T-helper 2 cell (primary cell): ENCODE measurements at places on chromosomes 4 and X.

DNA sequence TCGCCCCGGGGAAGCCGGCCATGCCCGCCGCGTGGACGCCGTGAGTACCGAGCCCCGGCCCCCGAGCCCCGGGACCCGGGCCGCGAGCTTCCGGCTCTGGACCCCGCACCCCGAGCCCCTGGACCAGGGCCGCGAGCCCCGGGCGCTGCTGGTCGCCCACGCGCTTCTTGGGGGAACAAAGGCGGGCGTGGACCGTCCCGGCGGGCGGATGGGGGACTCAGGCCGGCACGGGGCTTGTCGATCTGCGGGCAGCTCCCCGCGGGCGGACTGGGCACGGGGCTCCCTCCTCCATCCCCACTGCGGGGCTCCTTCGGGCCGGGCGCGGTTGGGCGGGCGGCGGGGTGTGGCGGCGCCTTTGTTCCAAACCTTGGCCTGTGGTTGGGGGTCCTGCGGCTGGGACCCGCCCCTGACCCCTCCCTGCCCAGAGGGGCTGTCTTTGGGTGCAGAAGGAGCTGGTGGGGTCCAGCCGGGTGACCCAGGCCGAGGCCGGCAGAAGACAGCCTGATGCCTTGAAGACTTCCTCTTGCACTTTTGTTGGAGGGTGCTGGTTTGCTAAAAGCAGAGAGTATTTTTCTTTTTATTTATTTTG, 25.2 kb upstream of the ADD1 start:
- no peak for DNase-seq

- no peak for DNase-seq
These were observed 84.8 kb downstream of the LIMCH1 start for GRCh38 chr4:41622787-41623186.

DNA sequence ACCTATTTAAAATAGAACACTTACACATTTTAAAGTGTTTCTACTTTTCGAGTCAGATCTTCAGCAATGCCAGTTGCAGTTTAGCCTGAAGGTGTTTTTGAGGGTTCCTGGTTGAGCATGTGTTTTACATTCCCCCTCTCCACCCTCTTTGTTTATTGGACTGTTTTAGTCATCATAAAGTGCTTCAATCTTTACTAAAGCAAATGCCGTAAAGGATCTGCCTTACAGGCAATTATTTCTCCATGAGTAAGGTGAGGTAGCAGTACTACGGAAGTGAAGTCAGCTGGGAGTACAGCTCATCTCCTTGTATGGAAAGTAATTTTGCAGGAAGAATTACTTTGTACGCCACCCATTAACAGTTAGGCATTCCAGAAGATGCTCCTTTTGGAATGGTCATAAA, 36.9 kb downstream of the PDLIM5 start:
- no peak for DNase-seq

DNA sequence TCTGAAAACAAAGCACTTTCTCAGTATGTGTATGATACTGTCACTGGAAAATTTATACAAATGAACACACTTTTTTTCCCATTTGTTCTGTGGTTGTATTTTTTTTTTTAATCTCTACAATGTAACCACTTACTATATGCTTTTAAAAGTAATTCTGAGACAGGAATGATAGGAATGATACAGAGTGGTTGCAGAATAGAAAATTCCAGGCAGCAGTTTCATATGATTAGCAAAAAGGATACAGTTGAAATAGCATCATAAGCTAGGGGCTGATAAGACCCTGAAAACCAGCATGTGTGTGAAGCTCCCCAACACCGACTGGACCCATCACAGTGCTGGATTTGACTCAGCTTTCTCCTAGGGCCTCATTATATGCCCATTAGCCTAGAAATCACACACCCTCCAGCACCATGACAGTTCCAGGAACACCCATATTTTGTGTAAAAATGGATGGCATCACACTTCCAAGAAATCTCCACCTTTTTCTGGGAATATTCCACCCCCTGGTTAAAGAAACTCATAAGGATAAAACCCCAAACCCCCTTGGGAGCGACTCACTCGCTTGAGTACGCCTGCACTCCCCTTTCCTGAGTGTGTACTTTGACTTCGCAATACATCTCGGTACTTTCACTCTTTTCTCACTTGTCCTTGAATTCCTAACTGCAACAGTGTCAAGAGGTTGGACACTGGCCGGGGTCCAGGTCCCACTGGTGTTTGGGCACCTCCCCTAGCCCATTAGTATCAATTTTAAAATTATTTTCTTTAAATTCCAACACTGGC, 77.4 kb upstream of the AGA start:
- no peak for DNase-seq

DNA sequence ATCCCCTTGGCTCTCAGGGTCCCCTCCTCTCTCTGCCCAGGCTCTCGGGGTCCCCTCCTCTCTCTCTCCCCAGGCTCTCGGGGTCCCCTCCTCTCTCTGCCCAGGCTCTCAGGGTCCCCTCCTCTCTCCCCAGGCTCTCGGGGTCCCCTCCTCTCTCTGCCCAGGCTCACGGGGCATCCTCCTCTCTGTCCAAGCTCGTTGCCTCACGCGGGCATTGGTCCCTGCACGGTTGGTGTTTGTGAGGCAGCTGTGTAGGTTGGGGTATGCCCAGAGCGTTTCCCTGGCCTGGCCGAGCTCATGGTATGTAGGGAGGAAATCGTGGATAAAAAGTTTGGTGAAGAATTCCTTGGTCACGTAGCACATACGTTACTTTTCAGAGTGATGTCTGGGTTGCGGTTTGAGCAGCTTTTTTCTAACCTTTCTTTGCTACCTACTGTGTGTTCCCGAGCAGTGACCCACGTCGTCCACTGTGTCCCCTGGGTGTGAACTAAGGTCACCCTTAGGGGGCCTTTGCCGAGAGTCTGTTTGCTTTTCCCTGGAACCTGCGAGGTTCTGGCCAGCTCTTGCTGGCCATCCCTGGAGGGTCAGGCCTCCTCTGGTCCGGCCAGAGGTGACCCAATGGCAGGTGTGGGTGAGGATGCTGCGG, 36.6 kb downstream of the PCGF3 start:
- no peak for DNase-seq

- DNase-seq = no peak
These were observed 29.0 kb upstream of the PDLIM3 start for GRCh38 chr4:185564349-185564748.

- no peak for DNase-seq
These were observed 117.3 kb downstream of the C4orf51 start for GRCh38 chr4:145797278-145797677.

DNA sequence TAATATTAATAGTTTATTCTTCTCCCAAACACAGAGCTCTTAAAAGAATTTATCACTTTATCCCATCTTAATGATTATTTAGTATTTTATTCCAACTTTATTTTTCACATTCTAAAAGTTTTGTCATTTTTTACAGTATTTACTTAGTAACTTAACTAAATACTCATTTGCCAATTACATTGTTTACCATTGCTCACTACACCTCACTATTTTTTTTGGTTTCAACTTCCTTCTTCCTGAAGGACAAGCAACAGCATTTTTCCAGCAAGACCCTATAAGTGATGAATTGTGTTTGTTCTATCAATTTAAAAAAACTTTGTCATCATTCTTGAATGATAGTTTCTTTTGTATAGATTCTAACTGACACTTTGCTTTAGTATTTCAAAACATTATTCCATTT, 19.4 kb upstream of the SRD5A3 start:
- no peak for DNase-seq

DNA sequence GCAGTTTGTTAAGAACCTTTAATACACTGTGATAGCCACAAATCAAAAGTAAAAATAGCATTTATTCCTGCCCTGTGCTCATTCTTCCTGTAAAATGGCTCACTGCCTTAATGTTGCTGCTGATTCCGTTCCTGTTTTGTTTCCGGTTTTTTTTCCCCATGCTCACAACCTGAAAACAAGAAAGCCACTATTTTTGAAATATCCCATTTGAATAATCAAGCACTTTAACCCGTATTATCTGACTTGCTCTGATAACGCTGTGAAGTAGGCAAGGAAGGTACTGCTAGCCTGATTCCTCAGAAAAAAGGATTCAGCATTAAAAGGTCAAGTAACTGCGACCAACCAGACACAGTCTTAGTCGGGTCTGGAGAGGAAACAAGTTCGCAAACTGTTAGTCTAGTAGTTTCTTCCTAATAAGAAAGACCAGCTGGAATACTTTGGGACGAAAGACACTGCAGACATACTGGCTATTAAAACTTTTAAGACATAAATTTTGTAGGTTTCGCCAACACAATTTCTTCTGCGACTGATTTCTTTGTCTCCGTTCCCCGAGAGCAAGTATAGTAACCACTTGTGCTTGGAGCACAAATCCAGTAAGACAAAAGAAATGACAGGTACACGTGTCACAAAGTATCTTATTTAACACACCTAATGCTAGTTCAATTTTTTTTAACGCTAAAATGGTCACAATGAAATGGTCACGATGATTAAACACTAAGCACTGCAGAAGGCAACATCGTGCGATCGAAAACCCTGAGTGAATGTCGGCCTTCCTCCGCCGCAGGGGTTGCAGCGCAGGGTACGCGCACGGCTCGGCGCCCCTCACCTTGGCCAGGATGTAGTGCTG, 802 bp downstream of the COX18 start:
- no peak for DNase-seq

DNA sequence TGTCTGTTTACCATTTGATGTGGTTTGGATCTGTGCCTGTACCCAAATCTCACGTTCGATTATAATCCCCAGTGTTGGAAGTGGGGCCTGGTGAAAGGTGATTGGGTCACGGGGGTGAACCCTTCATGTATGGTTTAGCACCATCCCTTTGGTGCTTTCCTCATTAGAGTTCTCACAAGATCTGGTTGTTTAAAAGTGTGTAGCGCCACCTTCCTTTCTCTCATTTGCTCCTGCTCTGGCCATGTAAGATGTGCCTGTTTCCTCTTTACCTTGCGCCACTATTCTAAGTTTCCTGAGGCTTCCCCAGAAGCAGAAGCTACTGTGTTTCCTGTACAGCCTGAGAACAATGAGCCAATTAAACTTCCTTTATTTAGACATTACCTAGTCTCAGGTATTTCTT, 610.7 kb upstream of the ADGRL3 start:
- no peak for DNase-seq

DNA sequence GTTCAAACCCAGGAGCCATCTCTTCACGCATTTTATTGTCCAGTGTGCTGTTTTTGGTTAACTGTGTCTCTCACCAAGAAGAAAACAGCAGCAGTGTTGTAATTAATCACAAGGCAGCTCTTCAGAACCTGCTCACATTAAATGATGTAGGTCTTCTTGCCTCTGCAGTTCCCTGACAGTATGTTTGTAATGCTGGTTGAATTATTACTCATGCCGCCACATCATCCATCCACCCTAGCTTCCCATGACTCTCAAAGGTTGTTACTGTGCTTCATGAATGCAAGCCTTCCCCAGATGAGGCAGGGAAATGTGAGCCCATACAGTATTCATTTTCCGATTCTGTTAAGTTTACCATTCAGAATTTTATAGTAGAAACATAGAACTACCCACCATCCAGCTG, 17.4 kb downstream of the TLR10 start:
- DNase-seq = no peak

- DNase-seq = no peak
These were observed 25.9 kb downstream of the DCX start for GRCh38 chrX:111386077-111386476.

- no peak for DNase-seq
These were observed 46.5 kb downstream of the ETNPPL start for GRCh38 chr4:108716340-108716739.

- DNase-seq = no peak
These were observed 9.0 kb upstream of the TSPYL2 start for GRCh38 chrX:53073115-53073586.

DNA sequence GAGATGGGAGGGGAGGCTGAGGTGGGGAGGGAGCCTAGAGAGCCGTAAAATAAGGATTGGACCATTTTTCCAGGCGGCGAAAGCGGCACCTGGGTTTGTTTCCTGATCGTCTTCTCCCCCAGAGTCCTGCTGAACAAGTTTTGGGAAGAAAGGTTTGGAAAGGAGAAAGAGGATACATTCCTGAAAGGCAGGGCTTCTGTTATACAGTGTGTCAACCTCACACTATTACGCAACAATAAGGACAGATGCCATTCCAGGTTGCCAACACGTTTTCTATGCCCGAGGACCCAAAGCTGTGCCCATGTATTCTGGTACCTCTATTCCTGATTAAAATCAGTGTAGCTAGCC, 658 bp downstream of the SCOC start:
- no peak for DNase-seq

GRCh38 chrX:103310555-103311398, at the start of gene BEX2:
Gene BEX2, minus strand, starts transcription at chrX:103310990. Its CDS starts 1,014 bp downstream, at chrX:103309976.
- DNase-seq = peak; percentile 72
